ENCODE measurements at places on chromosomes 5 and 9. TPM values are rescaled to one million over a fixed set of nuclear protein-coding genes. Genes with fewer than 3 reads are reported as not detected.

- no peak for DNase-seq
Observed at GRCh38 chr5:110377943-110378342, 348.5 kb downstream of the TMEM232 start.

GRCh38 chr9:91930475-91930874 is 19.6 kb downstream of the ROR2 start:
- DNase-seq: no peak

GRCh38 chr9:136080716-136081112 is 14.4 kb downstream of the NACC2 start:
- DNase-seq: no peak

DNA sequence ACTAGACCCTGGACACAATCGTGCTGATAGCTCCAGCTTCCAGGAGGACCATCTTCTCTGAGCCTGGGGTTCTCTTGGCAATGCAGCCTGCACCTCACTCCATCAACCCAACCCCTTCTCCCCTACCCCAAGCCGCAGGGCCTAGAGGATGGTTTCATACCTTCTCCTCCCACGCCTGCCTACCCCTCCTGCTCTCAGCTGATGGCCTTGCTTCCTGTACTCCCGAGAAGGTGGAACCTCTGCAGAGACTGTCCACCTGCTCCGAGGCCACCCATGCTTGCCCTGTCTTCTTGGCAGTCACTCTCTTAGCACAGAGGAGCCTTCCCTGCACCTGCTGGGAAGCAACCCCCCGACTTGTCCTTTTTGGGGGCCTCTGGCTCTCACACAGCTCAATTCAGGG is 241.9 kb downstream of the IRX2 start:
- no peak for DNase-seq

- no peak for DNase-seq
Observed at GRCh38 chr5:163189023-163189553, 248.3 kb upstream of the CCNG1 start.

DNA sequence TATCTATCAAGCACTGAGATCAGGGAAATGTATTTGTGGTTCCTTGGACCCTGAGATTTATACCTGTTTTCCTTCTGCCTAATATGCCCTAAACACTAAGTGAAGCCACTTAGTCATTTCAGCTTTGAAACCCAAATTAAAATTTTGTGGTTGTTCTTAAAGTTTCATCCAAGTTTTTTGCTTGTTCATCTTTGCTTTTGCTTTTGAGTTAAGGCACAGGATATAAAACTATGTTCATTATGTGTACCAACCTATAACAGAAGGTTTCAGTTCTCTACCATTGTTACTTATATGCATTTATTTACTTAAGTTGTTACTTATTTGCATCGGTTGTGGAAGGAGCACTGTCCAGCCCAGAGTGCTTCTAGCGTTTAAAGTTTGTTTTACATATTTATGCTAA is 382.3 kb downstream of the PTPRD start:
- no peak for DNase-seq

- peak; percentile 77 for DNase-seq
Observed at GRCh38 chr9:19161257-19162025, 34.1 kb upstream of the PLIN2 start.

GRCh38 chr5:108006791-108007190 is 336.1 kb upstream of the EFNA5 start:
- no peak for DNase-seq

DNA sequence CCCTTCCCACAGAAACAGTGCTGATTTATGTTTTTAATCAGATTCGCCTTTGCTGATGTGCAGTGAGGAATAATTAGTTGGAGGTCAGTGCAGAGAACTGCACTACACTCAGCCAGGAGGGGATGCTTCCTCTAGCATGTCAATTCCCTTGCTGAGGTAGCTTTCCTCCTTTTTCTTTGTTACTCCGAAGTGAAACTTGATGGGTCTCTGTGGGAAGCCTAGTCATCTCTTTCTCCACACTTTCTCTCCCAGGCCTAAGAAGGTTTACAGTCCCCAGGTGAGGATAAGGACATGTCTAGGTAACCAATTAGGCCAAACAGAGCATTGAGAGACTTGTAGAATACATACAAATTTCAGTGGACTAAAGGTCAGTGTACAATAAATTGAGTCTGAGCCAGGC is 461.8 kb downstream of the KIF4B start:
- DNase-seq: no peak

The CNTFR gene
- 112 TPM for total RNA-seq

The NEUROG1 gene
- not detected for total RNA-seq

The ZFP37 gene
- 0.49 TPM for total RNA-seq

The PRDM9 gene
- total RNA-seq: not detected

The GABRA1 gene
- total RNA-seq: not detected

The ATG12 gene
- total RNA-seq: 10.3 TPM

The CATSPER3 gene
- total RNA-seq: 0.22 TPM

Measured in gastrocnemius medialis (tissue), 4 donors.